ENCODE measurements at places on chromosomes 2 and 18. TPM values are rescaled to one million over a fixed set of nuclear protein-coding genes. Genes with fewer than 3 reads are reported as not detected.

Gene PDE11A
- polyA plus RNA-seq = not detected

Gene SAG
- polyA plus RNA-seq = not detected

Gene DTNA
- 0.54 TPM for polyA plus RNA-seq

Gene MC4R
- not detected for polyA plus RNA-seq

Gene USP37
- 10.7 TPM for polyA plus RNA-seq

Gene IL37
- polyA plus RNA-seq = not detected

Gene TMEM169
- 3.1 TPM for polyA plus RNA-seq

Gene DPYSL5
- not detected for polyA plus RNA-seq

Gene USP34
- polyA plus RNA-seq = 30.8 TPM

Gene UGT1A5
- not detected for polyA plus RNA-seq

Gene BCL11A
- 9.9 TPM for polyA plus RNA-seq

Gene SYT4
- 0.09 TPM for polyA plus RNA-seq

Gene FAM124B
- not detected for polyA plus RNA-seq

Gene POTEJ
- not detected for polyA plus RNA-seq

Gene LMAN2L
- polyA plus RNA-seq = 14.0 TPM

Gene IL18RAP
- polyA plus RNA-seq = 1.1 TPM

Gene PDCL3
- polyA plus RNA-seq = 78.8 TPM

Gene OR6B2
- polyA plus RNA-seq = not detected

Gene CHAC2
- polyA plus RNA-seq = 68.5 TPM

Gene METTL8
- polyA plus RNA-seq = 96.3 TPM

Gene ACMSD
- not detected for polyA plus RNA-seq

Gene NFATC1
- polyA plus RNA-seq = 6.8 TPM

Gene DGUOK
- 156 TPM for polyA plus RNA-seq

Gene REG1B
- polyA plus RNA-seq = not detected

Gene KATNAL2
- 1.7 TPM for polyA plus RNA-seq

Gene SNED1
- polyA plus RNA-seq = 1.8 TPM

Gene UGT1A3
- polyA plus RNA-seq = not detected

Gene FAM161A
- 9.6 TPM for polyA plus RNA-seq

Gene COL5A2
- 0.39 TPM for polyA plus RNA-seq

Gene COL4A4
- polyA plus RNA-seq = 2.2 TPM
